NCI-H1105 (cell line): ENCODE measurements at places on chromosomes 3 and 15.

GRCh38 chr3:123036352-123037014 lies 8.9 kb upstream of the SEMA5B start:
- DNase-seq: no peak

DNA sequence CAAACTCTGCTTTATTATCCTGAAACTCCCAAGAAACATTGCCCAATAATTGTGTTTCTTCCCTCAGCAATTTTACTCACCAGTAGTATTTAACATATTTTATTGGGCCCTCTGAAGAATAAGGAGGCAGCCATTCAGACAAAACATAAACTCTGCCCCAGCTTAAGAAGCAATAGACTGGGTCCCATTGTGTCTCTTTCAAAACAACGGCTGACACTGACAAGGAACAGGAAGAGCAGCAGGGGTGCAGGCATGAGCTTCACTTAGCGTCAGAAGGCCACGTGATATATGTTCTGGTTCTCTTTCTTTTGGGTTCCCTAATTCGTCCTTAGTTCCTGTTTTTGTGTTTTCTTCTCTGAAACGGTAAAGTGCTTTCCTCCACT lies 242.3 kb downstream of the FHIT start:
- DNase-seq: no peak

DNA sequence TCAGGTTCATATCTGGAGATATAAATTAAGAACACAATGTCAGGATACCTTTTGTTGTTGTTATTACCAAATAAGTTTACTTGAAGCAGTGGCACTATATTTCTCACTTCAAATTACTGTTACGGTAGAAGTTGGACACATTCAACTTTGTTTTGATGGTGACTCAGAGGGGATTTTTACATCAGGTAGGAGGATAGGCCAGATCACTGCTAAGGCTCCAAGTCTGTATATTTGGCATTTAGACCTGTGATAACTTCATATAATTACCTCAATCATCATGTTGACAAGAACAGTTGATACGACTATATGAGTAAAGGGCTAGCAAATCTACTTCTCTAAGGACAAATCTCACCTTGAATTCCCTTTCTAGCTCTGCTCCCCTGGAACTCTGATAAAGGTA lies 15.6 kb downstream of the LZTFL1 start:
- no peak for DNase-seq

DNA sequence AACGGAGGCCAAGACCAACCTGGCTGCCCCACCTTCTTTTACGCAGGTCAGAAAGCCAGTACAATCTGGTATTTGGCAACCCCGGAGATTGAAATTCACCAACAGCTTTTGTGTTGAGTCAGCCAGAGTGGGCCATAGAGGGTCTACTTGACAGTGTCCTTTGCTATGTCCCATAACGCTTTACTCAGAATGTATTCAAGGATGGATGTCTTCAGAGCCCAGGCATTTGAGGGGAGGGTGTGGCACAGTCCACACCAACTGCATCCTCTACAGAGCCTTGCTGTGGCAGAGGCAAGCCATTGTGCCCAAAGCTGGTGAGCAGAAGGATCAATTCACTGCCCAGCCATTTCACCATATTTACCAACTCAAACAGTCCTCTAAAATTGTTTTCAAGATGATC lies 18.4 kb downstream of the PLA1A start:
- DNase-seq: no peak

DNA sequence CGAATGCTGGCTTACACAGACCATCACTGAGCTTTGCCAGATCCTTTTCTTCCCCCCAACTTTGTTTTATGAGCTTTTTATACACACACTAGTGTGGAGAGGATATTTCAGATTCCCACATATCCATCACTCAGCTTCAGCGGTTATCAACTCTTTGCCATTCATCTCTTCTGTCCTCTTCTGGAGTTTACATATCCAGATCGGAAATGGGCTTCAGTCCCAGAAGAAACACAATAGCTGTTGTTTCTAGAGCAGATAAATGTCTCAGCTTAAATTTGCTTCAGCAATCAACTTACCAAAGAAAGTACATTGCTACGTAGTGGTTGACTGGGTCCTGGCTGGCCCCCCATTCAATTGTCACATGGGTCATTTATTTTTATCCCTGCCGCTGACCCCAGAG lies 185.9 kb upstream of the BHLHE40 start:
- no peak for DNase-seq

GRCh38 chr3:127467391-127467790 lies 123.1 kb downstream of the TPRA1 start:
- DNase-seq: no peak

DNA sequence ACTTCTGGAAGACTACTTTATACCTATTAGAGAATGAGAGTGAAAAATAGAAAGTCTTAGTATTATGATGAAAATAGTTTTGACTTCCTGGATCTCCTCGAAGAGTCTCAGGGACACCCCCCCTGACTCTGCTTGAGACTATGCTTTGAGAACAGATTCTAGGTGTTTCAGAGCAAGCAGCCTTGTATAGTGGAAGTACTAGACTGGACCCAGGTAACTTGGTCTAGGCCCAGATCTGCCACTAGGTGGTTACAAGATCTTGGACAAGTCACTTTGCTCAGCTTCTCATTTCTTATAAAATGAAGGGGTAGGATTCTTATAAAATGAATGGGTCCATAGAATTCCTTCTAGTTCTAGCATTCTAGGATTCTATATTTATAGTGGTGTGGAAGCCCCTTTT lies 9.1 kb downstream of the ABHD5 start:
- no peak for DNase-seq
